ENCODE measurements at places on chromosomes 2 and 18.
A peak's percentile ranks its signal among the peaks of the same experiment; 100 is the strongest.

DNA sequence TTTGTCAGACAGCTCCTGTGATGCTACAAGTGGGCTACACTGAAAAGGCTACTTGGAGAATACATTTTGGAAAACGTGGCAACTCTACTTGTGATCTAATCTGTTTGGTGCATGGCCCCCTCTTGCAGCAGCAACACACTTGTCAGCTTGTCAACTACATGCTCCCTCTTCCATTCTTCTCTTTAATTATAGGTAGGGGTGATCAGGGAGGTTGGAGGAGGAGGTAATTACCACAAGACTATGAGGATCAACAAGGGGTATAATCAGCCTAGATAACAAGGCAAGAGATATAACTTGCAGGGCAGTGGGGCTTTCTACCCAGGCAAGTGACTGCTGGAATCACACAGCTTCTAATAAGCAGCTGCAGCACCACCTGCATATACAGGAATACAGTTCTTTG is 104.9 kb downstream of the ACVR1 start:
- no peak for DNase-seq

GRCh38 chr18:25112821-25113434 is 239.0 kb downstream of the ZNF521 start:
- DNase-seq = no peak

- DNase-seq = no peak
Observed at GRCh38 chr2:165700531-165700930, 93.5 kb downstream of the GALNT3 start.

GRCh38 chr2:78315368-78315767 is 710.1 kb upstream of the REG3G start:
- no peak for DNase-seq

DNA sequence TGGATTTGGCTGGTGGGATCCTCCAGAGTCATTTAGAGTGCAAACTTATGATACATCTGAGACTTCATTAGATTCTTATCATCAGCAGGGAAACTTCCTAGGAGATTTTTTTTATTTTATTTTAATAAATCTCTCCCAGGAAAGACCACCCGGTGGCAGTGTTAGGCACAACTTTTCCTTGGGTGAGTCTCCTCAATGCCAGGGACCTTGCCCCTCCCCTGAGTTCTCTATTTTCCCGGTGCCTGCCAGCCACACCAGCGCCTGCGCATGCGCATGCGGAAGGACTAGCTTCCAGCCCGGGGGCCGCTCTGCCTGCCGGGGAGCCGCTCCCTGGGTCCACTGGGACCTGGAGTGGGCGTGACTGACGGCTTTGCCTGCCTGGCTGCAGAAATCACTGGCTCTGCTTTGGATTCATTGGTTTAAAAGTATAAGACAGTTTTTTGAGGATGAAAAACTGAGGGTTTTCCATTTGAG is 86.6 kb downstream of the TMEM182 start:
- DNase-seq = no peak

DNA sequence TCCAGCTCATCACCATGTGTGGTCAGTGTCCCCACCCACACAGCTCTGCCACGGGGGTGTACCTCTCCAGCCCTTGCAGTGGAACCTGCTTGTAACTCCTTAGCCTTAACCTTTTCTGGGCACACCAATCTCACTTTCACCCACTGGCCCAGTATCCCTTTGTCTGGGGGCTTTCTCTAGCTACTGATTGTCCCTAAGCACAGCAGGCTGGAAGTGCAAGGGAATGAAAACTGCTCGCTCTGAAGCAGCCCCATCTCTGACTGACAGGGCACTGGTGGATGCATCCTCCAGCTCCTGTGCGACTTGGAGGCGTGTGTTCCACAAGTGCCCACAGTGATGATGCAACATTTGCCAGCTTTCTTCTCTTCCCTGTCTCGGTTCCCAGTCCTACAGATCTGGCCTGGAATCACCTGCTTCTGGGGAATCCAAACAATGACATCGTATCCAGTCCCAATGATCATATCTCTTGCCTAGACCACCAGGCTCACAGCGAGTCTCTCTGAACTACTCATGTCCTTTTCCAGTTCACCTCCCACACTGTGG is 33.6 kb downstream of the SCTR start:
- no peak for DNase-seq

GRCh38 chr2:219104107-219105035 is 43.6 kb upstream of the IHH start:
- DNase-seq = no peak

GRCh38 chr2:10407841-10408648 is 40.1 kb downstream of the ODC1 start:
- DNase-seq = peak; percentile 60

DNA sequence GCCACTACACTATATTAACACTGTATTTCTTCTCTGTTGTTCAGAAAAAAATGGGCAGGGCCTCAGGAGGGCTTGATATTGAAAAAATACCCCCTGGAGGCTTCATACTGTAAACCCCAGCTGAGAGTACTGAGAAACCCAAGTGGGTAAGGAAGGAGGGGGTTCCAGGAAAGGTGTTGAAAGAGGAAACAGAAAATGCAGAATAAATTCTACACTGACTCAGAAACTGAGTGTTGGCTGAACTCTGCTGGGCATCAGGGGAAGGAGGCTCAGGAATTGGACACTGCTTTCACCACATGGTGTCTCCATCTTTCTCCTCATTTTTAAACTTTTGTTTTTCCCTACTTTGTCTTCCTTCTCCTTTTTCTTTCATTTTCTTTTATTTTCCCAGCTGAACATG is 253.7 kb downstream of the DYM start:
- DNase-seq = no peak

GRCh38 chr18:76914314-76914713 is 92.0 kb downstream of the ZNF236 start:
- no peak for DNase-seq

DNA sequence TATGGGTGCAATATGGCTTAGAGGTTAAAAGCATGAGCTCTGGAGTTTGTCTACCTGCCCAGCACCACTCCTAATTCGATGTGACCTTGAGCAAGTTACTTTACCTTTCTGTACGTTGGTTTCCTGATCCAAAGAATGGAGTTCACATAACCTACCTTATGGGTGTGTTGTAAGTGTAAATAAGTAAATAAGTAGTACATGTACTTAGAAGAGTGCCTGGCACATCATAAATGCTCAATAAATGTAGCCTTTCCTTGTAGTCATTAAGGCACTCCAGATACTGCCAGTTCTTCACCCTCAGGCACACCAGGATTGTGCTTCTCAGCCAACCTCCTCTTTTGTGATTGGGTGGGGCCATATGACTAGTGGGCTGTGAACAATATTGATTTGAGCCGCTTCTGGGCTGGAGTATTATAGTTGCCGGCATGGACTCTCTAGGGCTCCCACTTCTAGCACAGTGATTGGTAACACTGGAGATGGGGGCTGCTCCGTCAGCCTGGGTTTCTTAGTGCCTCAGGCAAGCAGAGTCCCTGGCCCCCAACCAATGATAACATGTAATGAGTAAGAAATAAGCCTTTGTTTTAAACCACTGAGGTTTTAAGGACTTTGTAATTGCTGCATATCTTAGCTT is 101.7 kb upstream of the NOSTRIN start:
- no peak for DNase-seq

GRCh38 chr2:175930504-175930903 is 71.6 kb downstream of the LNPK start:
- DNase-seq = no peak
